ENCODE measurements at places on chromosomes 12 and 14.

DNA sequence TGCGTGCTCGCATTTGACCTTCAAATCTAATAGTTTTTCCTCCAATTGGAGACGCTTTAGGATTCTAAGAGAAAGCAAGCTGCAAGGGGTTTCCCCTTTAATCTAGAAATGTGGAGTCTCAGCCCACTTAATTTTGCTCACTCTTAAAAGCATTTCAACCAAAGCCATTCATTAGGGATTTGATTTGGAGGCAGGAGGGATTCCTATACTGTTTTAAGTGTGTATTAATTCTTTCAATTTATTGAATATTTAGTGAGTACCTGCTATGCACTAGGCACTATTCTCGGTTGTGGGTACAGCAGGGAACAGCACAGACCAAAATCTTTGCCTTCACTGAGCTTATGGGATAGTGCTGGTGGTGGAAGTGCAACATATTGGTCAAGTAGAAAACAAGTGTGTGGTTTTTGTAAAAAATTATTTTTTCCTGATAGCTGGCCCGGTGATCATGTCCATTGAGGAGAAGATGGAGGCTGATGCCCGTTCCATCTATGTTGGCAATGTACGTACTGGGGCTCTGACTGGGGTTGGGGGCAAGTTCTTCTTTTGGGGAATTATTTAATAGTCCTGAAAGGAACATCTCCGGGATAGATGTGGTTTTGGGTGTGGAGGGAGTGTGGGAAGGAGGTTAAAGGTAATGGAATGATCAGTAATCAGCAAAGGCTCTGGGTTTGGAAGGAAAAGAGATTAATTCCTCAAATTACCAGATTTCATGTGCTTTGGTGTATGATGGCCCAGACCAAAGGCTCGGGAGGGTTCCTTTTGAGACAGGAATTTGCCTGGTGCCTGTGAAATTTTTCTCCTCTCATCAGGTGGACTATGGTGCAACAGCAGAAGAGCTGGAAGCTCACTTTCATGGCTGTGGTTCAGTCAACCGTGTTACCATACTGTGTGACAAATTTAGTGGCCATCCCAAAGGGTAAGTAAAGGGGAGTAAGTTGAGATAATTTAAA, 1.6 kb downstream of the PABPN1 start:
- DNase-seq, result no peak

DNA sequence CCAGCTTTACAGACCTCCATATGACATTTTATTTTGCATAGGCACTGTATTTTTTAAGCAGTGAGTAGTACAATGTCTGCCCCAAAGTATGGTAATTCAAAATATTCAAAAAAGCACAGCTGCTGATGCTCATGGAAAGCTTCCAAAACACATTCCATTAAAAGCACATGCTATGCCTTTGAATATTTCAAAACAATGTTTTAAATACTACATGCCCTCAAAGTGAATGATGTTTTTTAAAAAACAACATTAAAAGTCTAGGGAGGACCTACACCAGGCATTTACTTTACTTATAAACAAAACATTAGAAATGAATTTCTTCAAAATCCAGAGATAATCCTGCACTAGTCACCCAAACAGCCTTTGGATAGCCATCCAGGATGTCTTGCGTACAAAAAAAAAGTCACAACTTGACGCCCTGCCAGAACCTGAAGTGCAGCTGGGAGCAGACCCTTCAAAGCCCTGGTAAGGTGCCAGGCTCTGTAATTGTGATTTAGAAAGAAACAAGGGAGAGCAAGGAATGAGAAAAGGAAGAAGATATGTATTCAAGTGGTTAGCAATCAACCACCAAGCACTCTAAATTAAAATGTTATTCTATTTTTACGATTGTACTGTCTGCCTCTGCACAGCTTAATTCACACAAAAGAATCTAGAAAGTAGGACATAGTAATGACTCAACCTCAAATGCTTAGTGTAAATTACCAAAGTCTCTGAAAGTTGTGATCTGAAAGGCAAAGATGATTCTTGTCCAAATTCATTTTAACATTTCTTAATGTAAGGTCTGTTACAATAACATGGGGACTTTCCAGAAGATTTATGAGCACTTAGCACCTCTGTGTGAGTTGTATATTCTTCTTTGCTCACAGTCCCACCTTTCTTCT, 31.9 kb downstream of the CEP83 start:
- no peak for DNase-seq

DNA sequence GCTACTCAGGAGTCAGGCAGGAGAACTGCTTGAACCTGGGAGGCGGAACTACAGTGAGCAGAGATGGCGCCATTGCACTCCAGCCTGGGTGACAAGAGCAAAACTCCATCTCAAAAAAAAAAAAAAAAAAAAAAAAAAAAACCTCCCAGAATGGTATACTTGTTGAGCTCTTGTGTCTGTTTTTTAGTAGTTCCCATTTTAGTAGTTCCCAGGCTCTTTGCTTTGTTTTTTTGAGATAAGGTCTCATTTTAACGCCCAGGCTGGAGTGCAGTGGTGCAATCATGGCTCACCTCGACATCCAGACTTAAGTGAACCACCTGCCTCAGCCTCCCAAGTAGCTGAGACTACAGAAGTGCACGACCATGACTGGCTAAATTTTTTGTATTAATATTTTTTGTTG, 13.4 kb downstream of the ATXN2 start:
- no peak for DNase-seq

DNA sequence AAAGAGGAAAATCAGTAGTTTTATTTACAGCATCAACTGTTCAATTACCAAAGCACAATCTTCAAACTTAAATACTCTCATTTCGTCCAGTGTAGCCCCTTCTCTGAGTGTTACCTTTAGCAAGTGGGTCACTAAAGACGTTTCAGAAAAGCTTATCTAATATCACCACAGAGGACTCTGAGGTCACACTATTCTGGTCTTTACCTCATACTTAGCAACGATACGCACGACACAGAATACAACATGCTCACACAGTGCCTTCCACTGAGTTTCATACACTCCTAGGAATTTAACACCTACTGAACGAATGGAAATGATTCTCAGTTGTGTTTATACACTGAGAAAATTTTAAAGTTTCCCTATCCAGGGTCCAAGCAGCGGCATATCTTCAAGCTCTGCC, 2.0 kb downstream of the SYT10 start:
- no peak for DNase-seq

- DNase-seq, result no peak
Observed at GRCh38 chr14:98085751-98086150, 1186.2 kb downstream of the BCL11B start.

GRCh38 chr12:68851592-68852306, 43.8 kb downstream of the MDM2 start:
- no peak for DNase-seq

Data from CD14-positive monocyte (primary cell).